ENCODE measurements at places on chromosomes 11 and 22.

GRCh38 chr22:48318575-48319320 is 1508.9 kb downstream of the BRD1 start:
- no peak for DNase-seq

- no peak for DNase-seq
Measured at GRCh38 chr11:86152901-86153300, 84.0 kb upstream of the PICALM start.

DNA sequence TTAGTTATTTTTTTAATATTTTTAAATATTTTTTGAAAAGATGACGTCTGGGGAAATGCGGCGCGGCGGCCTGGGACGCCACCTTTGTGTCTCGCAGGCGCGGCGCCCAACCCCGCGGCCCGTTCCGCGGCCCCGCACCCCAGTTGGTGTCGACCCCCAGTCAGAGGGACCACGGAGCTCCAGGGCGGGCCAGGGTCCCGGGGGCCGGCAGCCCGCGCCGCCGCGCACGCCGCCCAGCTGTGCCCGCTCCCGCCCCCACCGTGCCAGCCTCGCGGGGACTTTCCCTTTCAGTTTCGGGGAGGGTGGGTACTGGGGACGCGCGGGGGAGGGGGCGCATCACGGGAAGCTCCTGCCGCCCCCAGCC is 1.6 kb downstream of the CCND1 start:
- no peak for DNase-seq

- DNase-seq = no peak
Measured at GRCh38 chr11:105297463-105297862, 157.9 kb upstream of the CARD18 start.

All from NCI-H510A treated with DMSO at 0.1 percent for 48 hours (cell line).